Mammary microvascular endothelial cell (primary cell): ENCODE measurements at places on chromosomes 1 and 21. TPM values are rescaled to one million over a fixed set of nuclear protein-coding genes. Genes with fewer than 3 reads are reported as not detected.

Gene MTARC2
- 7.8 and 10.1 TPM in 2 replicates for total RNA-seq

Gene ZBTB17
- 20.6 and 26.9 TPM in 2 replicates for total RNA-seq

Gene FAM151A
- not detected in 2 replicates for total RNA-seq

Gene FLG
- total RNA-seq: not detected in 2 replicates

Gene RAP1GAP
- not detected in 2 replicates for total RNA-seq

Gene SUCO
- total RNA-seq: 16.0 and 17.7 TPM in 2 replicates

Gene RNU1-3
- under 0.01 TPM in 1 of 2 replicates, not detected in the other for total RNA-seq

Gene AQP10
- total RNA-seq: not detected in 2 replicates

Gene FCGR1A
- total RNA-seq: not detected in 2 replicates

Gene IL20
- not detected in 2 replicates for total RNA-seq

Gene PYCR2
- total RNA-seq: 41.6 and 45.2 TPM in 2 replicates

Gene GJA8
- total RNA-seq: not detected in 2 replicates

Gene PTGFR
- 0.87 and 1.7 TPM in 2 replicates for total RNA-seq

Gene F11R
- total RNA-seq: 67.0 and 77.2 TPM in 2 replicates

Gene SLC30A7
- total RNA-seq: 21.8 and 25.2 TPM in 2 replicates

Gene DIO1
- not detected in 2 replicates for total RNA-seq

Gene KCNC4
- total RNA-seq: 7.1 and 8.3 TPM in 2 replicates

Gene KPRP
- not detected in 2 replicates for total RNA-seq

Gene HMCN1
- 0.87 and 2.5 TPM in 2 replicates for total RNA-seq

Gene TP73
- not detected in 2 replicates for total RNA-seq

Gene G0S2
- total RNA-seq: 52.2 and 54.6 TPM in 2 replicates

Gene MDM4
- total RNA-seq: 7.7 and 8.1 TPM in 2 replicates

Gene PRKAA2
- 0.10 and 0.27 TPM in 2 replicates for total RNA-seq

Gene INSRR
- not detected in 2 replicates for total RNA-seq

Gene DSCAM
- not detected in 2 replicates for total RNA-seq

Gene TNFRSF4
- 1.4 and 2.0 TPM in 2 replicates for total RNA-seq

Gene SWT1
- 3.8 and 4.5 TPM in 2 replicates for total RNA-seq

Gene DNALI1
- total RNA-seq: 0.20 and 0.34 TPM in 2 replicates

Gene TEDDM1
- total RNA-seq: not detected in 2 replicates

Gene ZNF593OS
- 0.33 TPM in 1 of 2 replicates, not detected in the other for total RNA-seq

Gene KPNA6
- 45.1 and 46.0 TPM in 2 replicates for total RNA-seq

Gene TAGLN2
- total RNA-seq: 869 and 920 TPM in 2 replicates

Gene RGS1
- total RNA-seq: not detected in 2 replicates

Gene PCSK9
- 0.10 and 0.33 TPM in 2 replicates for total RNA-seq

Gene AMY2B
- total RNA-seq: 0.07 TPM in 1 of 2 replicates, not detected in the other

Gene FCRL4
- not detected in 2 replicates for total RNA-seq

Gene CORT
- total RNA-seq: 0.13 TPM in 1 of 2 replicates, not detected in the other

Gene IL22RA1
- not detected in 2 replicates for total RNA-seq

Gene KCNJ15
- total RNA-seq: 0.47 and 2.3 TPM in 2 replicates

Gene PLEKHG5
- total RNA-seq: 21.5 and 26.6 TPM in 2 replicates

Gene CC2D1B
- total RNA-seq: 26.0 and 28.6 TPM in 2 replicates

Gene L1TD1
- total RNA-seq: not detected in 2 replicates

Gene MTMR11
- 1.7 and 3.7 TPM in 2 replicates for total RNA-seq

Gene CDC7
- 9.1 and 9.5 TPM in 2 replicates for total RNA-seq

Gene ZYG11A
- total RNA-seq: 0.54 and 1.1 TPM in 2 replicates

Gene DNAI4
- 0.20 and 1.3 TPM in 2 replicates for total RNA-seq

Gene LCE1D
- total RNA-seq: not detected in 2 replicates

Gene LCE6A
- total RNA-seq: not detected in 2 replicates

Gene COL9A2
- total RNA-seq: 0.10 TPM in 1 of 2 replicates, not detected in the other

Gene DYRK3
- 9.9 and 13.2 TPM in 2 replicates for total RNA-seq

Gene TNNT2
- not detected in 2 replicates for total RNA-seq

Gene PLA2G2A
- not detected in 2 replicates for total RNA-seq

Gene CD1D
- total RNA-seq: not detected in 2 replicates

Gene CRYAA
- not detected in 2 replicates for total RNA-seq

Gene ADORA1
- not detected in 2 replicates for total RNA-seq

Gene IQGAP3
- 33.7 and 39.4 TPM in 2 replicates for total RNA-seq

Gene SRGAP2B
- total RNA-seq: 29.7 and 32.3 TPM in 2 replicates

Gene FH
- 153 and 157 TPM in 2 replicates for total RNA-seq
